ENCODE measurements at places on chromosomes 1 and 21.

GRCh38 chr1:201405484-201405831 is 6.3 kb upstream of the LAD1 start:
- no peak for DNase-seq

- DNase-seq, result no peak
Measured at GRCh38 chr21:31201548-31201947, 142.5 kb downstream of the TIAM1 start.

DNA sequence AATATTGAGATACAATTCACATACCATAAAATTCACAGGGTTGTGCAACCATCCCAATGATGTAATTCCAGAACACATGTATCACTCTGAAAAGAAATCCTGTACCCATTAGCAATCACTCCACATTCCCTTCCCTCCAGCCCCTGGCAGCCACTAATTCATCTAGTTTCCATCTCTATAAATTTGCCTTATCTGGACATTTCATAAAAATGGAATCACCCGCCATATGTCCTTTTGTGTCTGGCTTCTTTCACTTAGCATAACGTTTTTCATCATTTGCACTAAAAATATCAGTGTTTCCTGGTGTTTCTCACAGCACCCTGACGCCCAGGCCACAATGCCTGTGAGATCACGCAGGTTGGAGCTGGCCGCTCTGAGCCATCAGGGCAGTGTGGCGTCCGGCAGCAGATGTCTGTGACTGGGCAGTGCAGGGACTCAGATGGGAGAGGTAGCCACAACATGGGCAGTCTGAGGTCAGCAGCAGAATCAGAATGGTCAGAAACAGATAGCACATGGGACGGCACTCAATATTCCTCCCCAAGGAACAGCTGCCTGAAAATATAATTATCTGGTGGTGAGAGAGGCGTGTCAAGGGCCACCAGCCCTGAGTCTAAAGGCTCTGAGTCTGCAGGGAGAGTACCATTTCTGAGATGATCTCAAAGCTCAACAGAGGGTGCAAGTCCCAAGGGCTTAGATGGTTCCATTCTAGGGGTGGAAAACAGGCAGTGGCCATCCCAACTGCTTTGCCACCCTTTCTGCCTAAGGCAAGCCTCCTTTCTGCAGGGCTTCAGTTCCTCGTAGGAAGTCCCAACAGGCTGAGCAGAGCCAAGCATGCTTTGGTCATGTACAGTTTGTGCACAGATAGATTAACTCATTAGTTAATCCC is 129.4 kb upstream of the EDN2 start:
- no peak for DNase-seq

GRCh38 chr1:229624521-229625070 is 1.3 kb downstream of the TAF5L start:
- DNase-seq, result no peak

DNA sequence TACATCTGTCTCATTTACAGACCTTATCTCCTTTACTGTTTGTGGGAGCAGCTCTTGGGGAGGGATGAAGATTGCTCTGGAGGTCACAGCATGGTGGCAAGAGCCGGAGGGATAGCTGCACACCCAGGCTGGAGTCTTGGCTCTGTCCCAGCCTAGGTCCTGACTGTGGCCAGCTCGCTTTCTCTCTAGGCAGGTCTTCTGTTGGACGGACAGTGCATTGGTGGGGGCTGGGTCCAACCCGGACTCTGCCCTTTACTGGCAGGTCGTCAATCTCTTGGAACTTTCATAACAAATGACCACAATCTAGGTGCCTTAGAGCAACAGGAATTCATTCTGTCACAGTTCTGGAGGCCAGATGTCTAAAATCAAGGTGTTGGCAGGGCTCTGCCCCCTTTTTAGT is 319.8 kb upstream of the C1orf174 start:
- DNase-seq, result no peak

DNA sequence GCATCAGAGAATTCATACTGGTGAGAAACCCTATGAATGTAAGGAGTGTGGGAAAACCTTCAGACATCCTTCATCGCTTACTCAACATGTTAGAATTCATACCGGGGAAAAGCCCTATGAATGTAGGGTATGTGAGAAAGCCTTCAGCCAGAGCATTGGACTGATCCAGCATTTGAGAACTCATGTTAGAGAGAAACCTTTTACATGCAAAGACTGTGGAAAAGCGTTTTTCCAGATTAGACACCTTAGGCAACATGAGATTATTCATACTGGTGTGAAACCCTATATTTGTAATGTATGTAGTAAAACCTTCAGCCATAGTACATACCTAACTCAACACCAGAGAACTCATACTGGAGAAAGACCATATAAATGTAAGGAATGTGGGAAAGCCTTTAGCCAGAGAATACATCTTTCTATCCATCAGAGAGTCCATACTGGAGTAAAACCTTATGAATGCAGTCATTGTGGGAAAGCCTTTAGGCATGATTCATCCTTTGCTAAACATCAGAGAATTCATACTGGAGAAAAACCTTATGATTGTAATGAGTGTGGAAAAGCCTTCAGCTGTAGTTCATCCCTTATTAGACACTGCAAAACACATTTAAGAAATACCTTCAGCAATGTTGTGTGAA is 12.8 kb downstream of the ZFP69B start:
- no peak for DNase-seq

DNA sequence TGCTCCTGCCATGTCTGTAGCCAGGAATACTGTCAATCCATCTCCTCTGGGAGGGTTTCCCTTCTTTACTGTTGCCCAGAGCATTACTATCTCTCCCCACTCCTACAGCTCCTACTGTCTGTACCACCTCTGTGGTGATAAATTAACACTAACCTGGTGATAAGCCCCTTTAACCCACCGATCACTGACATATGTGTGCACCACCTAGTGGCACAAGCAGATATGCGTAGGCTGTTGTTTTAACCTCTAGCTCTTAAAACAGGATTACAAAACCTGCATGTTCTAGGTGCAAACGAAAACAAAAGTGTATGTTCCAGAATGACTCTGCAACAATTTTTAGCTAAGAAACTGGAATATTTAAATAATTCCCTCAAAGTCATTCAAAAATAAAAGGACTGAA is 93.9 kb upstream of the BEND5 start:
- DNase-seq, result no peak

DNA sequence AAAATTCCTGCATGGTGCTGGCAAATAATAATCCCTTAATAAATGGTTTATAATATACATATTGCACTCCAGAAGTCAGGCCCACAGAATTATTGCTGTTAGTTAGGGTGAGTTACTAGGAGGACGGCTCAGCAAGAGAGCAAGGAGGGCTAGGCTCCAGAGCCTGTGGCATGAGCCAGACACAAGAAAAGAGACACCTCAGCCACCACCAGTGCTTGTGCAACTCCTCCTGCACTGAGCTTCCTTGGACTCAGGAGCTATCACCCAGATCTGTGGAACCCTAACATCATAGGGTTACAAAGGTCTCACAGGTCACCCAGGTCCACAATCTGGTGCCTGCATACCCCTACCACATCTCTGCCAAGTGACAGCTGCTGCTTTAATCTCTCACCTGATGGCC is 12.8 kb upstream of the LRRC8D start:
- DNase-seq, result no peak

GRCh38 chr1:36658838-36659237 is 176.1 kb upstream of the CSF3R start:
- no peak for DNase-seq

DNA sequence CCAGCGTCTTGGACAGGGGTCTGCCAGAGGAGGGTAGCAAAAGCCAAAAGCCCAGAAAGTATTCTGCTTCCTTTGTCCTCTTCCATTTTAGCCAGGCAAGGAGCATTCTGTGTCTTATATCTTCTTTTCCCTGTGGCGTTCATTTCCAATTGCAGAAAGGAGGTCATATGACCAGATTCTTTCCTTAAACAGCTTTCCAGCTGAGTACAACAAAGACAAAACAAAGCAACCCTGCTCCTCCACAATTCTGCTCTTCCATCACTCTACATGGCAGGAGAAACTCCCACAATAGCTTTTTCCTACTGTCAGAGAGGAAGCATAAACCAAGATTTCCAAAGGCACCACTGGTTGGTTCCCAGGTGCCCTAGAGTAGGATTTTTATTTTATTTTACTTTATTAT is 19.7 kb downstream of the ENSA start:
- DNase-seq, result no peak

GRCh38 chr21:43578677-43579303 is 80.5 kb downstream of the HSF2BP start:
- DNase-seq, result no peak

GRCh38 chr1:208731981-208732821 is 488.0 kb upstream of the PLXNA2 start:
- DNase-seq, result no peak

- no peak for DNase-seq
Measured at GRCh38 chr1:31306278-31306677, 9.4 kb downstream of the ZCCHC17 start.

DNA sequence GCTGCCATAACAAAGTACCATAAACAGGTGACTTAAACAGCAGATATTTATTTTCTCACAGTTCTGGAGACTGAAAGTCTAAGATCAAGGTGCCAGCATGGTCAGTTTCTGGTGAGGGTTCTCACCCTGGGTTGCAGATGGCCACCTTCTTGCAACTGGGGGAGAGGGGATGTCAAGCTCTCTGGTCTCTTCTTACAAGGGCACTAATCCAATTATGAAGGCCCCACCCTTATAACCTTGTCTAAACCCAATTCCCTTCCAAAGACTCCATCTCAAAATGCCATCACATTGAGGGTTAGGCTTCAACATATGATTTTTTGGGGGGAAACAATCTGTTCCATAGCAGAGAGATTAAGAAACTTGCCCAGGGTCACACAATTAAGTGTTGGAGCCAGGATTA is 24.8 kb upstream of the ANGPTL3 start:
- DNase-seq, result no peak

GRCh38 chr1:227369102-227369760 is 50.9 kb upstream of the CDC42BPA start:
- DNase-seq, result no peak

GRCh38 chr1:247407180-247407616 is 8.8 kb upstream of the NLRP3 start:
- no peak for DNase-seq

DNA sequence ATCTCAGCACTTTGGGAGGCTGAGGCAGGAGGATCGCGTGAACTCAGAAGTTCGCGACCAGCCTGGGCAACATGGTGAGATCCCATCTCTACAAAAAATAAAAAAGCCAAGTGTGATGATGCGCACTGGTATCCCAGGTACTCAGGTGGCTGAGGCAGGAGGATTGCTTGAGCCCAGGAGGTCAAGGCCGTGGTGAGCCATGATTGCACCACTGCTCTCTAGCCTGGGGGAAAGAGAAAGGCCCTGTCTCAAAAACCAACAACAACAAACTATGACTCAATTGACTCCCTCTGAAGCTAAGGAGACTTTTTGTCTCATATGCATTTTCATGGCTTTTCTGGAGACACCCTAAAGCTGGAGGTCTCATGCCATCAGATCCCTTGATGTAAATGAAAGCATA is 118.8 kb downstream of the CCDC185 start:
- no peak for DNase-seq

GRCh38 chr21:36584980-36585940 is 105.3 kb upstream of the CLDN14 start:
- no peak for DNase-seq

- DNase-seq, result no peak
Measured at GRCh38 chr1:183431840-183432547, 13.8 kb upstream of the NMNAT2 start.

DNA sequence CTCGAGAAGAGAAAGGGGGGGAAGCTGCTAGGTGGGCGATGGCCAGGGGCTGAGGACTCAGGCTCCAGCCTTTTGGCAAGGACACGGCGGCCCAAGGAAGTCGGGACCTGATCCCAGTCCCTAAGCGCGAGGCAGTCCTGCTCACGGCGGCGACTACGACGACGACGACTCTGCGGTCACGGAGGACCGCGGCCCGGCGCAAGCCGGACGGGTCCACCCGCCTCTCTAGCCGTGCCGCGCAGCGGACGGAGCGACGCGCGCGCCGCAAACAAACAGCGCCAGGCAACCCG is 401 bp downstream of the WNT9A start:
- no peak for DNase-seq

DNA sequence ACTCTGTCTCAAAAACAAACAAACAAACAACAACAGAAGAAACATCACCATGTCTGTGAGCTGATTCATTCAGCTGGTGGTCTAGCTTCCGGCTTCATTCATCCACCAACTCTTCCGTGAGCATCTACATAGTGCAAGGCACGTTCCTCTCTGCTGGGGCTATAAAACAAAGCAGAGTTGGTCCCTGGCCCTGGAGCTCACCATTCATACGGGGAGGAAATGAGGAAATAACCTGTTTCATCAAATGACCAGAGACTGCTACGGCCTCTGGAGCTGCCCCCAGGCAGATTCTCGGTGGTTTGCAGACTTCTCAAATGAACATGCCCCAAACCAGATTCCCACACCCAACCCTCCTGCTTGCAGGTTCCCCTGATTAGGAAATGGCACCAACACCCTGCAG is 41.0 kb upstream of the ID3 start:
- DNase-seq, result no peak

- DNase-seq, result peak; percentile 47
Measured at GRCh38 chr1:58249737-58250586, 296.6 kb downstream of the OMA1 start.

GRCh38 chr1:183996040-183996384 is 41.5 kb downstream of the COLGALT2 start:
- no peak for DNase-seq

DNA sequence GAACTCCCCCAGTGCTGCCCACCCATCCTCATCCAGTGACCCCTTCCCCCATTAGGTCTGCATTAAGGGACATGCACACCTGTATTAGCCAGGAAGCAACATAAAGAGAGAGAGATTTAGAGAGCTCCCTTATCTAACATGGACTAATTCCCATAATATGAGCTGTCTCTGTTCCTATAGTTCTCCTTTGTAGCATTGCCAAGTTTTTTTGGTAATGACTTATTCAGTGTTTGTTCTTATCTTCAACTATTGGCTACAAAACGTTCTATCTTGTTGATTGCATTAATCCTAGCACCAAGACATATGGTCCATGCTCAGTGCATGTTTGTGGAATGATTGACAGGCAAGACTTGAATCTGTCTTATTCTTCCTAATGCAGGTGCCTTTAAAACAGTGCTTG is 264.0 kb downstream of the ADGRL2 start:
- DNase-seq, result no peak

DNA sequence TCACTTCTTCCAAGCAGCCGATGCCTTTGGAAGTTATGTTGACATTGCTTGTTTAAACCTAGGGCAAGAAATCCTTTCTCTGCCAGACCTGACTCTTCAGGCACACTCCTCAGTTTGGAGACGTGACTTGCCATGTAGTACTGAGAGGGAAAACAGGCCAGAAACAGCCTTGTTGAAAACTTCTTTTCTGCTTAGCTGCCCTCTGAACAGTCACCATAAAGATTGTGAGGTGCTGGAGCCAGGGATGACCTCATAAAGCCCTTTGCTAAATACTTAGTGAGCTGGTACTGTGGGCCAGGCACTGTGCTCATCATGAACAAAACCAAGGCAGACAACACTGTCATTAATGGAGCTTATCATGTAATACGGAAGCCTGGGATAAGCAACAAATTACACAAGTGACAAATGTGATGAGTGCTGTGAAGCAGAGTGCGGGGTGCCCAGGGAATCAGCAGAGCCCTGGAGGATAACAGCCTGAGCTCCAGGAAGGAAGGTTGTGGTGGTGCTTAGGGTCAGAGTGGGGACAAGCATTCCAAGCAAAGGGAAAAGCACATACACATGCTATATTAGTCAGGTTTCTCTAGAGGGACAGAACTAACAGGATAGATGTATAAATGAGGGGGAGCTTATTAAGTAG is 42.4 kb downstream of the MTARC1 start:
- DNase-seq, result no peak

GRCh38 chr1:1066403-1067283 is 7.5 kb downstream of the RNF223 start:
- DNase-seq, result no peak

All from H1 (cell line).